ENCODE measurements at places on chromosomes 12 and 14.

DNA sequence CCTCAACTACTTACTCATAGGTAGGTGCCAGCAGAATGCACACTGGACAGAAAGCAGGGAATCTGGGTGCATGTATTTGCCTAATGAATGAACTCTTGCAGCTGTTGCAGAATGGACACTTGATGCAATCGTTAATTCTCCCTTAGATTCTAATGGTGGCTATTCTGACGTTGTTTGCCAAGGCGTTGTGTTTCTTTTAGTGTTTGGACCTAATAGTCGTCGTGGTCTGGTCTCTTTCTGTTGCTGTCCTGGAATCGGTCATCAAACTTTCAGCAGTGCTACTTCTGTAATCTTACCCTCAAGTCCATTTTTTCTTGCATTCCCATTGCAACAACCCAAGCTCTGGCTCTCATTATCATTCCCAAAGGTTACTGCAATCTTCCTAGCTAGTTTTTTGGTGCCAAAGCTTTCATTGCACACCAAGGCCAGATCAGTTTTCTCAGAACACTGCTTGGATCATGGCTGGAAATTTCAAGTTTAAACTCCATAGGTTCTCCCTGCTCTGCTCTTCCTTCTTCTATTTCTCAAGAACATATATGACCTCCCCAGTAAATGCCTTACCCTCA is 31.3 kb downstream of the BMP4 start:
- no peak for DNase-seq

DNA sequence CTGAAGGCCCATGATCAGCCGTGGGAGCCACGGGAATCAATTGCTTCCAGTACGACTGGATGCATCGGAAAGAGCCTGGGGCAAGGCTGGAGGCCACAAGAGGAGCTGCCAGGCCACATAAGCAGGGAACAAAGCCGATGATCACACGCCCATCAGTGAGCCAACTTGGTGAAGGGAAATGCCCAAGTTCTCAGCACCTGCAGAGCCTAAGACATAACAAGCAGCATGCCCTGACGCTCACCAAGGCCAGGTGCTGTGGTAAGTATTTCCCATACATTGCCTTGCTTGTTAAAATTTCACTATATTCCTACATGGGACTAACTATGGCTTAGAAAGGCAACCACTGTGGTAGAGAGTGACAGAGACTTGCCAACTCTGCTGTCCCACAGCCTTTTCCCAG is 555.9 kb downstream of the BCL11B start:
- DNase-seq: no peak

GRCh38 chr14:98605043-98605442 is 667.0 kb downstream of the BCL11B start:
- DNase-seq: no peak

- no peak for DNase-seq
Measured at GRCh38 chr14:80426683-80427082, 215.4 kb upstream of the DIO2 start.

- peak; percentile 62 for DNase-seq
Measured at GRCh38 chr12:47808050-47808449, 11.7 kb downstream of the HDAC7 start.

DNA sequence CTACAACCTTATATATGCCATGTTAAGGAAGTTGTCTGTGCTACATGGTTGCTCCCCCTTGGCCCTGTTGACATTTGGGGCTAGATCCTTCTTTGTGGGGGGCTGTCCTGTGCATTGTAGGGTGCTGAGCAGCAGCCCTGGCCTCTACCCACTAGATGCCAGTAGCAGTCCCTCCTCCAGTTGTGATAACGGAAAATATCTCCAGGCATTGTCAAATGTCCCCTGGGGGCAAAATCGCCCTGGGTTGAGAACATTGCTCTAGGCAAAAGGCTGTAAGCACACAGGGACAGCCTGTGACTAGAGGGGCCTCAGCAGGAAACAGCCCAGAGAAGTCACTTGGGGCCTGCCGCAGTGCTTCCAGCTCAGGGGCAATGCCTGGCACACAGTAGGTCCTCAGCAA is 1100.3 kb downstream of the BCL11B start:
- DNase-seq: no peak

DNA sequence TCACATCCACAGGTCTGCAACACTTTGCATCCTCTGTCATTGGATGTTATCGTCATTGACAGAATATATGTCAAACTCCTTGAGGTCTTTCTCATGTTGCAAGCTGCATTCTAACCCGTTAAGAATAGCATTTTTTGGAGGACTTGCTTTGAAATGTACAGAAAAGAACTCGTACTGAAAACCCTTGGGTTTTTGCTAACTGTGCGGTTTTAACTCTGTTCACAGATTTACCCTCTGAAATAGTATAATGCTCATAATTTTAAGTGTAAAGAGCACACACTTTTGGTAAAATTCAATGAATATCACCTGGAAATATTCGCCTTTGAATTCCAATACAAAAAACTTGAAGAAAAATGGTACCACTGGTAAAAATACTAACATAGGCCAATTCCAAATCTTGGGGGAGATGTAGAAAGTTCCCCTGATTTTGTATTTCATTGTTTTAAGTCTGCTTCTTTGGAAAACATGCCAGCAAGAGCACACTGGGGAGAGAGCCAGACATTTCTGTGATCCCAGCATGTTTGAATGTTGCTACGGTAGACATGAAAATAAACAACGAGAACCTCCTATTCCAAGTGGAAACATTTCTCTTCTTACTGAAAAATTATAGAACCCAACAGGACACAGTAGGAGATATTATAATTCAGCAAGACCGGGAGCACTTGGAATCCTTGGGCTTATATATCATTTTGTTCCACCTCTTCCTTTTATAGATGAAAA is 446.0 kb downstream of the AEBP2 start:
- no peak for DNase-seq

GRCh38 chr12:32893043-32893442 is 3.5 kb downstream of the PKP2 start:
- no peak for DNase-seq

GRCh38 chr12:82746668-82747067 is 60.0 kb downstream of the TMTC2 start:
- DNase-seq: no peak

DNA sequence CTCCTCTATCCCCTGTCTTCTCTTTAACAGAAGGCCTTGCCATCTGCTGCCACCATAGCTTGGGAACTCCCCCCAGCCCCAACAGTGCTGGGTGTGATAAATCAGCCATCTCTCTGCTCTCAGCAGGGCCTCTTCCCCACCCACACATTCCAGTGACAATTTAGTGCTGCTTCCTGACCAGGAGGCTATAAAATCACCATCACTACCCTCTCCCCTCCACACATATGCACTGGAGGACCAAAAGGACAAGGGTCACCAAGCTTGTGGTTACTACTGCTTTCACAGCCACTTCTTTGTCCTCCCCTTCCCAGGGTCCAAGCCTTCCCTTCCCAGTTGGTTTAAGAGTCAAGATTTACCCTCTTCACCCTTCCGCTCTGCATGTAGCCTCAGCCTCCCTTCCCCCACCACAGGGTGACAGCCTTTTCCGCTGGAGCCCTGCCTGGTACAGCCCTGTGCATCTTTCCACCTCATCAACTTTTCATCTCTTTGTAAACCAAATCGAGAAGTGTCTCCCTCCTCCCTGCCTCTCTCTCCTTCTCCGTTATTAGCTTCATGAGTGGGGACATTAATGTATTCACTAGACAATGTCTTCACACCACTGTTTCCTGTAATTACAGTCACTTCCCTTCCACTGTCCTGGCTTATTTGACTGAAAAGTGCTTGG is 9.4 kb downstream of the PSMB5 start:
- no peak for DNase-seq

GRCh38 chr14:74554742-74555362 is 57.2 kb downstream of the LTBP2 start:
- DNase-seq: no peak

GRCh38 chr12:12482959-12483358 is 79.7 kb downstream of the DUSP16 start:
- no peak for DNase-seq

GRCh38 chr14:22012452-22012851 is 338.8 kb upstream of the OR4E1 start:
- DNase-seq: no peak

DNA sequence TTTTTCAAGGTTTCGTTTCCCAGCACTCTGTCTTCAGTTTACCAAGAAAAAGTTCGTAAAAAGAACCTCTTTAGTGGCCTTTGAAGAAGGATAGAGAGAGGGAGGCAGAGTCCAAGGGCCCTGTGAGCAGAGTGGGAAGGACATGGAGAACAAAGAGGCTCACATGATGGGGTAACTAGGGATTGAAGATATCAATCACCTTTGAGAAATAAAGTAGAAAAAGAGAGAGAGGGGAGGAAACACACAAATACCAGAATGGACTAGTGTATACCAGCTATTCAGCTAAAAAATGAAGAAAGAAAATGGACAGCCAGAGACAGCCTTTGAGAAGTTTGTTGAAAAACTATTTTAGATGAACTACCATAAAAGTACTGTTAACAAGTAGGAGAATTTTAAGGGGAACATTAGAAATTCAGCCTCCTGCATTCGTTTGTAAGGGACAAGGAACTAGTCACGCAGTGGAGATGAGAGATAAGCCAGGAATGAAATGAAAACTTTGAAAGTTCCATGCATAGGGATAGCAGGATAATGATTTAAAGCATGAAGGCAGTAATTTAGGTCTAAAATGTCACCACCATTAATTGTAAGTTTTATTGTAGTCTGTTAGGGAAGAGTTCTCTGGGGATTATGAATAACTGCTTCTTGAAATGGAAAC is 82.1 kb downstream of the SPTSSA start:
- DNase-seq: no peak

- DNase-seq: no peak
Measured at GRCh38 chr14:69153873-69154270, 953 bp upstream of the DCAF5 start.

- no peak for DNase-seq
Measured at GRCh38 chr12:24617471-24617870, 331.4 kb downstream of the BCAT1 start.

- DNase-seq: no peak
Measured at GRCh38 chr14:89700801-89701200, 253.7 kb downstream of the EFCAB11 start.

GRCh38 chr12:92593734-92594402 is 108.9 kb upstream of the PLEKHG7 start:
- peak; percentile 63 for DNase-seq

DNA sequence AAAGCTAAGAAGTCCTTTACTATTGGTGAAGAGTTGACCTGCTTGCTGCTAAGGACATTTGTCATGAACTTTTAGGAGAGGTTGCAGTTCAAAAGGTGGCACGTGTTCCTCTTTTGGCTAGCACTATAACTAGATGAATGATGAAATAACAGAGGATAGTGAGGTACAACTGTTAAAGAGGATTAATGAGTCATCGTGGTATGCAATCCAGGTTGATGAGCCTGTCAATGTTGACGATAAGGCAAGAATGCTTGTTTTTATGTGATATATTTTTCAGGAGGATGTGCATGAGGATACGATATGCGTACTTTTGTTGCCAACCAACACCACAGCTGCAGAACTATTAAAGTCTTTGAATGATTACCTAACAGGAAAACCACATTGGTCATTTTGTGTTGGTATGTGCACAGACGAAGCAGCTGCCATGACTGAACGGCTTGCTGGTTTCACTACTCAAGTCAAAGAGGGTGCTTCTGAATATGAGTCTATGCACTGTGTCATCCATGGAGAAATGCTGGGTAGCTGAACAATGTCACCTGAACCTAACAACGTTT is 10.6 kb downstream of the CEP128 start:
- DNase-seq: no peak

GRCh38 chr12:116547955-116548501 is 11.2 kb upstream of the MAP1LC3B2 start:
- no peak for DNase-seq
